ENCODE measurements at places on chromosomes 2 and 18. TPM values are rescaled to one million over a fixed set of nuclear protein-coding genes. Genes with fewer than 3 reads are reported as not detected.

DNA sequence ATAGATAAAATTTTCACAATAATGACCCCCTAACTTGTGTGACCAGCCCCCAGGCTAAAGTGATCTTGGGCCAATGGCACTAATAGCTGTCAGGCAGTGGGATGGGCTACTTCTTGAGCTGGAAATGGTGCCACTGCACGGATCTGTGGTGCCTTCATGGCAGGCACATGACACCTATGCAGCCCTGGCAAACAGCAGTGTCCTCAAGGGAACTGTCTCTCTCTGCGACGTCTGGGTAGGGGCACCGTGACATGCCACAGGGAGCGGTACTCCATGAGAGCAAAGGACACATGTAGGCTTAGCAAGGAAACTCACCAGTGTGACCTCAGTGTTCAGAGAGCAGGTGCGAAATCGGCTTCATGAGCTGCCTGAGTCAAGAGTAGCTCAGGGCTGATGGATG, 161.7 kb upstream of the TWIST2 start:
- H3K27ac ChIP-seq: no peak overlapping the region
- no peaks in the 10 kb centered on the region for H3K36me3 ChIP-seq
- no peak for DNase-seq
- peaks cover 37% of the 10 kb centered on the region for H3K27me3 ChIP-seq

DNA sequence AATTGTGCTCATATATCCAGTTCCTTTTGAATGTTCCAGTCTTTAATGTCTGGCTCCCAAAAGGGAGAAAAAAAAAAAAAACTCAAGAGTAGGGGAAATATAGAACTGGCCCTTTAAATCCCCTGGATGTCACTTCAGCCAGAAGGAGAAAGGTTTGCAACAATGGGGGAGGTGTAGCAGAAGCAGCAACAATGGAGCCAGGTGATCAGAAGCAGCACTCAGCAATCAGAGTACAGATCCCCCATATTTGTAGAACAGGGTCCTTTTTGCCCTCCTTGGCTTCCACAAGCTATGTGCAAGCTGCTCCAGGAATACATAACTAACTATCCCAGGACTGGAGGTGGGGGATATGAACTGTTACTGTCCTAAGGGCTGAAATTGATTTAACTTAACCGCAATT, 25.8 kb upstream of the ZNF397 start:
- no peaks in the 10 kb centered on the region for H3K4me1 ChIP-seq
- H3K27ac ChIP-seq: no peak overlapping the region
- no peak for DNase-seq
- H3K36me3 ChIP-seq: no peaks in the 10 kb centered on the region
- H3K4me3 ChIP-seq: no peak overlapping the region

DNA sequence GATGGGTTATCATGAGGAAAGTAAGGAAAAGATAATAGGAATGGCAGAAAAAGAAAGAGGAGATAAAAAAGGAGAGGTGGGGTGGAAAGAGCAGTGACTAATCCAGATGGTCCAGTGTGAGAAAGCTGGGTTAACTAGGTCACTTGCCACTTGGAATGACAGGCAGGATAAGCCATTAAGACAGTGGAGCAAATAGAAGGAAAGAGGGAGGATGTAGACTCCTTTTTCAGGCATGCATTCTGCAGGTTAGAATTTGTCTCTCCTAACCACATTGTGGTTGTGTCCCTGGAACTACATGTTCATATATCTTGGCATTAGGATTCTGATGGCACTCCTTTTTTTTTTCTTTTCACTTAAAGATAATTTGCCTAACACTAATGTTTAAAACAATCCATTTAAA, 13.4 kb upstream of the NEMP2 start:
- H3K36me3 ChIP-seq: no peaks in the 10 kb centered on the region
- no peak overlapping the region for H3K27ac ChIP-seq
- H3K27me3 ChIP-seq: no peaks in the 10 kb centered on the region
- no peak for DNase-seq
- peaks cover 7% of the 10 kb centered on the region for H3K4me1 ChIP-seq
- H3K4me3 ChIP-seq: no peak overlapping the region

PLGLB1 gene
- total RNA-seq: 11.3 TPM

SPP2 gene
- not detected for total RNA-seq

GRCh38 chr2:68693951-68694350, 40.7 kb upstream of the ARHGAP25 start:
- no peaks in the 10 kb centered on the region for H3K4me1 ChIP-seq
- no peak for DNase-seq
- peaks cover 2% of the 10 kb centered on the region for H3K27me3 ChIP-seq

- H3K27ac ChIP-seq: no peak overlapping the region
- no peaks in the 10 kb centered on the region for H3K4me1 ChIP-seq
- no peaks in the 10 kb centered on the region for H3K27me3 ChIP-seq
- no peaks in the 10 kb centered on the region for H3K36me3 ChIP-seq
- no peak for DNase-seq
Measured at GRCh38 chr2:140128909-140129308, 1348.7 kb upstream of the NXPH2 start.

DNA sequence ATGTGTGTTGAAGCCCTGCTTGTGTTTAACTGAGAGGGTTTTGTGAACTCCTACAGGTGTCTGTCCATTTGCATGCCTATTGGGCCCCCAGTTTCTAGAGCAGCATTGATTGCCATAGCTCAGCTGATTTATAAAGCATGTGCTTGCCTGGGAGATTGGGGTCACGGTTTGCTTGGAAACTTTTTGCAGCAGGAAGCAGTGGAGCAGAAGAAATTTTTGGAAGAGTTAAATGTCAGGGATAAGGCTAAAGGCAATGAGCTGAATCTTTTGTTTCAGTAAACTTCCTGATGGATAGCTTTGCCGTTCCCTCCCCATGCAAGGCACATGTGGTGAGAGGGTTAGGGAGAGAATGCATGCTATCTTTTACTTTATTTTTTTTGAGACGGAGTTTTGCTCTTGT, 102.2 kb downstream of the PTPRM start:
- no peak overlapping the region for H3K27ac ChIP-seq
- H3K4me3 ChIP-seq: no peak overlapping the region
- no peaks in the 10 kb centered on the region for H3K27me3 ChIP-seq
- no peak for DNase-seq

DNA sequence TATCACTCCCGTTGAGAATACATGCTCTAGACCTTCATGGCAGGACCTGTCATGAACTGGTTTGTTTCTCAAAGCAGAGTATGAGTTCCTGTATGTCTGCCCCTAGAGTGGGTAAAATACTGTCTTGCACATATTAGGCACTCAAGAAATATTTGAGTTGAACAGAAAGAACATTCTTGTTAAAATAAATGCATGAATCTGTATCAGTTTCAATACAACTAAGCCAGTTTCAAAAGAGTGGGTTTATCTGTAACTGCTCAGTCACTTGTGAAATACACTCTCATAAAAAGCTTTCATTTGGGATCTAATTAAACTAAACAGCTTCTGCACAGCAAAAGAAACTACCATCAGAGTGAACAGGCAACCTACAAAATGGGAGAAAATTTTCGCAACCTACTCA, 69.2 kb downstream of the RFTN2 start:
- no peaks in the 10 kb centered on the region for H3K27me3 ChIP-seq
- no peak overlapping the region for H3K4me3 ChIP-seq
- H3K27ac ChIP-seq: no peak overlapping the region
- DNase-seq: no peak
- H3K4me1 ChIP-seq: no peaks in the 10 kb centered on the region
- H3K36me3 ChIP-seq: no peaks in the 10 kb centered on the region

DNA sequence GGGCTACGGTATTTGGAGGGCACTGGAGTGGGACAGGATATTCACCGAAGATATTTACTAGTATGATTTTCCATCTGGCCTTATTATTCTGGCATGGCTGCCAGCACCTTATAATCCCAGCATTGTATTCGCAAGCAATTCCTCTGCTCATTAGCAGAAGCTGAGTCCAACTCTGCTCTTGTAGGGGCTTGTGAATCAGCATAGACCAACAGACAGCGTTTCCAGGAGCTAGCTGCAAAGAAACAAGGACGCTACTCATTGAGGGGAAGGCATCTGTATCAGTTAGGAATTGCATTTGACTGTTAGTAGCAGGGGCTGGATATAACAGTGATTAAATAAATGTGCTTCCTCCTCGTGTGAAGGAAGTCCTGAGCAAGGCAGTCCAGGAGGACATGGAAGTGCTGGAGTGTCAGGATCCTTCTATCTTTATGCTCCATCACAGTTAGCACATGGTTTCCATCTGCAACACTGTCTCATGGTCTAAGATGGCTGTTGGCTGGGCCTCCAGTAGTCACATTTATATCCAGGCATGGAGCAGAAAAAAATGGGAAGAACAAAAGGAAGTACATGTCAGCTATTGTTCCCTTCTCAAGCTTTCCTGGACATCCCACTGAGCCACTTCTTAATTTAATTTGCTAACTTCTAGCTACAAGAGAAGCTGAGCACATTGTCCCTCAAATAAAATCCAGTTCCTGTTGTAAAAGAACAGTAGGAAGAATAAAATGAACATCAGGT, 214.1 kb downstream of the C1D start:
- H3K27me3 ChIP-seq: peaks cover 4% of the 10 kb centered on the region
- no peak overlapping the region for H3K4me3 ChIP-seq
- DNase-seq: no peak
- H3K36me3 ChIP-seq: no peaks in the 10 kb centered on the region

DNA sequence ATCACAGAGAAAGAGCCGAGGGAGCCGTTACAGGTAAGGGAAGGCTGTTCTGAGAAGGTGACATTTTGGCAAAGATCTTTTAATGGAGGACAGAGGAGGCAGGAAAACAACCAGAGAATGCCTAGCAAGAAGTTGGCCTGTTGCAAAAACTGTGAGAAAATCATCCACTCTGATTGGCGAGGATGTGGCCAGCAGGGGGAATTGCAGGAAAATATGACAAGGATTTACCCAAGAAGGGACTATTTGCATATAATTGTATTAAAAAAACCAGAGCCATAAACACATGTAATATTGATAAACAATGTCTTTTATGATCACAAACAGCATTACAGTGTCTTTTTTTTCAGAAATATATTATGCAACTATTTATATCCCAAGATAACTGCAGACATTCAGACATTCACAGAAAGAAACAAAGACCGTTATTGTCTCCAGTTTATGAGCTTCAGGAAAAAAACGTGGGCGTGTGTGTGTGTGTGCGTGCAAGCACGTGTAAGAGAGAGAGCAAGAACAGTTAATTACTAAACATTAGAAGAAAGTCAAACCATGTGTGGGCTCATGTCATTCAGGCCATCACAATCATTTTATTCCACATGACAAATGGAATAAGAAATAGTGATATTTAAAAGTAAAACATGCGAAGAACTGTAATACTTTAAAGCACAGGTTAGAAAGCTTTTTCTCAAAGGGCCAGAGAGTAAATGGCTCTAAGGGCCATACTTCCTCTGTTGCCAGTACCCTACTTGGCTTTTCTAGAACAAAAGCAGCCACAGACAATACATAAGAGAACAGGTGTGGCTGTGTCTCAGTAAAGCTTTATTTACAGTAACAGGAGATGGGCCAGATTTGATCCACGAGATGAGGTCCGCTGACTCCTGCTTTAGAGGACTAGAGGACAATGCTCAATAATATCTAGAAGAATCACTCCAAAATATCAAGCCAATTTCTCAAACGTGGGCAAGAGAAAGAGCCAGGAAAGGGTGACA, 324.1 kb downstream of the DLGAP1 start:
- H3K27ac ChIP-seq: no peak overlapping the region
- no peaks in the 10 kb centered on the region for H3K27me3 ChIP-seq
- H3K4me1 ChIP-seq: no peaks in the 10 kb centered on the region
- no peaks in the 10 kb centered on the region for H3K36me3 ChIP-seq
- no peak overlapping the region for H3K4me3 ChIP-seq

GRCh38 chr18:73973972-73974371, 173.7 kb downstream of the FBXO15 start:
- peaks cover 4% of the 10 kb centered on the region for H3K4me1 ChIP-seq
- DNase-seq: no peak
- no peaks in the 10 kb centered on the region for H3K27me3 ChIP-seq
- H3K4me3 ChIP-seq: no peak overlapping the region

FTCDNL1 gene
- total RNA-seq: 2.2 TPM

GRCh38 chr2:200689115-200689514, 103.3 kb downstream of the AOX1 start:
- no peak overlapping the region for H3K4me3 ChIP-seq
- no peak overlapping the region for H3K27ac ChIP-seq
- H3K36me3 ChIP-seq: no peaks in the 10 kb centered on the region
- H3K4me1 ChIP-seq: no peaks in the 10 kb centered on the region
- H3K27me3 ChIP-seq: no peaks in the 10 kb centered on the region

DNA sequence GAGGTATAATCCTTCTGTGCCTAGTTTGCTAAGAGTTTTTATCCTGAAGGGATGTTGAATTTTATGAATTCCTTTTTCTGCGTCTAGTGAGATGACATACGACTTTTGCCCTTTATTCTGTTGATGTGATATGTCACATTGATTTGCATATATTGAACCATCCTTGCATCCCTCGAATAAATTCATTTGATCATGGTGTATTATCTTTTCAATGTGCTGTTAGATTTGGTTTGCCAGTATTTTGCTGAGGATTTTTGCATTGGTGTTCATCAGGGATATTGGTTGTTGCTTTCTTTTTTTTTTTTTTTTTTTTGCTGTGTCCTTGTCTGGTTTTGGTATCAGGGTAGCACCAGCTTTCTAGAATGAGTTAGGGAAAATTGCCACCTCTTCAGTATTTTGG, 9.1 kb downstream of the GCC2 start:
- DNase-seq: no peak
- H3K36me3 ChIP-seq: peaks cover 72% of the 10 kb centered on the region
- no peak overlapping the region for H3K4me3 ChIP-seq
- H3K4me1 ChIP-seq: no peaks in the 10 kb centered on the region

- no peak overlapping the region for H3K4me3 ChIP-seq
- H3K36me3 ChIP-seq: peaks cover 5% of the 10 kb centered on the region
- no peaks in the 10 kb centered on the region for H3K27me3 ChIP-seq
- H3K4me1 ChIP-seq: peaks cover 52% of the 10 kb centered on the region
Measured at GRCh38 chr2:106165561-106165960, 28.5 kb downstream of the UXS1 start.

PDE11A gene
- not detected for total RNA-seq

RAB27B gene
- total RNA-seq: 3.0 TPM

ZNF521 gene
- total RNA-seq: 1.8 TPM

DNA sequence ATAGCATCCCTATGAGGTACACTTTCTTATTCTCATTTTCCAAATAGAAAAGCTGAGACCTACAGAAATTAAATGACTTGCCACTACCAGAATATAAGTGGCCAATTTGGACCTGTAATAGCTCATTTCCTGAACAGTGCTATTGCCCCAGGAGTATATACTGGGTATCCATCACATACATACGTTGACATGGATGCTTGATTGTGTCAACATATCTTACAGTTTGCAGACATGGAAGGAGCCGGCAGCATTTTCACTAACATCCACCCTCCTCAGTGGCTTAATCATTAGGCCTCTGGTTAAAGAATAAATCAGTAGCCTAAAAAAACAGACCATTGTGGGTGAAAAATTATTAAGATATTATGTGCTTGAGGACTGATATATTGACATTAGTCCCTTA, 829.3 kb downstream of the LRP1B start:
- H3K4me3 ChIP-seq: no peak overlapping the region
- no peak for DNase-seq
- H3K27me3 ChIP-seq: no peaks in the 10 kb centered on the region
- no peaks in the 10 kb centered on the region for H3K4me1 ChIP-seq
- H3K36me3 ChIP-seq: no peaks in the 10 kb centered on the region

All from T-cell (primary cell).